ENCODE measurements at places on chromosomes 13 and 19.

GRCh38 chr13:24207841-24208667 is 47.5 kb downstream of the SPATA13 start:
- DNase-seq, result no peak

DNA sequence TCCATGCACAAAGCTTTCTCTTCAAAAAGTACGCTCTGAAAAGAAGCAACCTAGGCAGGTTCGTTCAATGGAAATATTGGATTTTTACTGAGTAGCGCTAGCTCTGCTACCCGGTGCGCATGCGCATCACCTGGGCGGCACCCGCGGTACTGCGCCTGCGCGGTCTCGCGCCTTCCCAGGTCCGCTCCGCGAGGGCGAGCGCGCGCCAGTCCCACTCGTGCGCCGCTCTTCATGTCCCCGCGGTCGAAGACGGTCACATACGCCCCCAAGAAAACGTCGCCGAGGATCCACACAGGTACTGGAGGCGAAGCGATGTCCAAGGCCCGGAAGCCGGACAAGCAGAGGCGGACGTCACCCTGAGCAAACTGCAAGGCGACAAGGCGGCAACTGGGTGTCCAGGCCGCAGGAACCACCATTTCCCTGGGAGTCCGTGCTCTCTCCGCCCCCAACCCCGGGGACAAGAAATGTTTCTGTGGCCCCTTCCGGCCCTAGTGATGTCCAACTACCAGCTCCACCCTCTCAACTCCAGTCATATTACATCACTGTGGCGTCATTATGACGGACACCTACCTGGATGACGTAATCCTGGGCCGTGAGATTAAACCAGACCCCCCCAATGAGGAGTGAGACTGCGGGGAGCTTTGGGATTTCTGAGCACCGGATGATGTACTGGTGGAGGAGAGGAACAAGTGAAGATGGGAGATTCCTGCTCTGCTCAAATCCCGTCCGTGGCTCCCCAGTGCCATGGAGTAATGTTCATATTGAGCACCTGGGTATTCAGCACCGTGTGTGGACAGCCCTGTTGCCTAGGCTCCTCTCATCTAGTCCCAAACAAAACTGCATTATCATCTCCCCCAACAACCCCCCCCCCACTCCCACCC is 4.8 kb upstream of the KCNC3 start:
- no peak for DNase-seq

DNA sequence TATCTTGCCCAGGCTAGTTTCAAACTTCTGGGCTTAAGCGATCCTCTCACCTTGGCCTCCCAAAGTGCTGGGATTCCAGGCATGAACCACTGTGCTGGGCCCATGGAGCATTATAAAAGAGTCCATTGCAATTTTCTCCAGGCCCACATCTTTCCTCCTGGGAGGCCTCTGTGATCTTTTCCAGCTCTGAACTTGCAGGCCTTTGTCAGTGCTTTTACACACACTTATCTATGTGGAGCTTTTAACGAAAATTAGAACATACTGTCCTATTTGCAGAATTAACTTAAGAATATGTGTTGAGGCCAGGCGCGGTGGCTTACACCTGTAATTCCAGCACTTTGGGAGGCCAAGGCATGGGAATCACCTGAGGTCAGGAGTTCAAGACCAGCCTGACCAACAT is 23.9 kb downstream of the TDRD12 start:
- no peak for DNase-seq

GRCh38 chr13:69704311-69704710 is 403.3 kb upstream of the ATXN8OS start:
- no peak for DNase-seq

GRCh38 chr19:35696835-35697234 is 7.5 kb upstream of the ZBTB32 start:
- DNase-seq, result no peak

DNA sequence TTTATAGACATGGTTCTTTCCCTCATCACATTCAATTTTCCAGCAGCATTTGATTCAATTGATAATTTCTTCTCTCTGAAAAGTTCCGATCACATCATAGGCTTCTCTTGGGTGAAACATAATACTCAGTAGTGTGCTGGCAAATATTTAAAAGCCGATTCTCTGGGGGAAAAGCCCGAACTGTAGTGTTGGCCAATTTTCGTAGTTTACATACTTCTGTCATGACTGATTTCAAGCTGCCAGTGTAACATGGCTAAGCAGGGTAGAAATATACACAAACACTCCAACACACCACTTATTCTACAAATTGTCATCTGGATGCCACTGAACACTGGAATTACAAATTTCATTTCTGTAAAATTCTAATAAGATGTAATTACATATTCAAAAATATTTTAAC is 56.1 kb upstream of the FREM2 start:
- DNase-seq, result no peak

DNA sequence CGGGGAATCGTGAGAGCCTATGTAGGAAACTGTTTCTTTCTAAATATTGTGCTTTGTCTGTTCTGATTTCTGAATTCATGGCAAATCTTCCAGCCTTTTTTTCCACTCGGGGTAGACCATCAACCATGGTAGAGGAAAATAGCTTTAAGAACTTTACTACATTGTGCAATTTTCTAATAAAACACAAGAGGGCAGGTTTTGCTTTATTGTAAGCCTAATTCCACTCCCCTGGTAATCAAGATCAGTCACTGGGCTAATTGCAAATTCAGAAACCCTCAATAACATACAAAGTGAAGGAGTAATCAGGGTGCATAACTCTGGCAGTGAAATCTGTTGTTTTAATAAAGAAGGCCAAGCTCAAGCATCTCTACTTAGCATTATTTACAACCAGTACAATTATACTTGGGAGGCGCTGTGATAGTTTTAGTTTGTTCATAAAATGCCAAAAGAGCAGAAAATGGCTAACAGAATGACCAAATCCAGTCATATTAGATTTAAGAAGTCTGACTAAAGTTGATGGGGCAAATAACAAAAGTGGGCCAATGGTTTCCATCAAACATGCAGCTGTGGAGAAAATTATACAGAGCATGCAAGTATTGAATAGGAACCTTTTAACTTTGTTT is 43.8 kb downstream of the DCT start:
- DNase-seq, result peak; percentile 57

DNA sequence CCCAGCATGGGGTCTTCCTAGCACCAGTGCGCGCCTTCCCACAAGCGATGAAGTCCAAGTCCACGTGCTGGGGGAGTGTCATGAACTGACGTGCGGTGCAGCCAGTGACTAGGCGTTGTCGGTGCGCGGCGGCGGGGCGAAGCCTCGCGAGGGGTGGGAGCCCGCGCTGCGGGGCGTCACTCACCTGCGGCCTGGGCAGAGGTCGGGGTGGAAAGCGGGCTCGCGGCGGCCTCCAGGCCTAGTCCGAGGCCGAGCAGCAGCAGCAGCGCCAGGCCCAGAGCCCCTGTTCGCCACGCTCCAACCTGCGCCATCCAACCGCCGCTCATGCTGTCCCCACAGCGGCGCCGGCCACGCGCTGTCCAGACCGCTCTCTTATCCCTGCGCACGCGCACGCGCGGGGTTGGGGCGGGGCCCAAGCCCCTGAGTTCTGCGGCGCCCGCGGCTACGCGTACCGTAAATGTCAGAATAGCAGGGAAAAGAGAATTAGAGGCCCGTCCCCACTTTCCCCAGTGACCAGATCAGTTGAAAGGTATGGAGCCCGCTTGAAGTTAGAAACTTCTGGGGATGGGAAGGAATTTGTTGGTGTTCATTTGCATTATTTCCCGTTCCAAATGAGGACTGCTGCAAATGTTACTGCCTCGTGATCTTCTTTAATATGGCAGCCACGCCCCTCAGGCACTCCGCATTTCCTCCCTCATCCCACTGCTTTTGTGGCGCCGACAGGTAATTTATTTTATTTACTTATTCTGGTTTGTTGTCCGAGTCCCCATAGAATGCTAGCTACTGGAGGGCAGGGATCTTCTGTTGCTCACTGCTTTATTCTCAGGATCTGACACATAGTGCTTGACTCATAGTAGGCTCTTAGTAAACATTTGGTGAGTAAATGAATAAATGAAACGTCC is at the start of gene CD320:
Gene CD320, minus strand, starts transcription at position 394 of the 902 bp plus-strand sequence. Its CDS starts 68 bp downstream, at position 326.
- peak; percentile 80 for DNase-seq

- no peak for DNase-seq
Observed at GRCh38 chr19:15448778-15449619, 757 bp downstream of the WIZ start.

GRCh38 chr13:91609353-91609752 is 210.9 kb downstream of the GPC5 start:
- DNase-seq, result no peak

GRCh38 chr19:41319500-41320184 is 9.7 kb downstream of the CCDC97 start:
- DNase-seq, result no peak

GRCh38 chr13:53126841-53127245 is 98.2 kb downstream of the OLFM4 start:
- no peak for DNase-seq

DNA sequence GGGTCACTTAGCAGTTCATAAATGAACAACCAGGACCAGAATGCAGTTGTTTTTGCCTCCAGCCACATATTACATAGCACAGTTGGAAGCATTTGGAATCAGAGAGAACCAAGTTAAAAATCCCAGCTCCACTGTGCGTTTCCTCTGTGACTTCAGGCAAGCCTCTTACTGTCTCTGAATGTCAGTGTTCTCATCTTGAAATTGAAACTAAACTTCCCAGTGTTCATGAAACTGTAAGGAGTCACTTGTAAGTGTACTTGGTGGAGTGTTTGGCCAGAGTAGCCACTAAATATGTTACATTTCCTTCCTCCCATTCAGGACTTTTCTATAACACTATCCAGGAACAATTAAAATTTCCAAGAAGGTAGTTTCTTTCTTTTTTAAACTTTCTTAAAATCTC is 276.8 kb downstream of the KCNRG start:
- no peak for DNase-seq

DNA sequence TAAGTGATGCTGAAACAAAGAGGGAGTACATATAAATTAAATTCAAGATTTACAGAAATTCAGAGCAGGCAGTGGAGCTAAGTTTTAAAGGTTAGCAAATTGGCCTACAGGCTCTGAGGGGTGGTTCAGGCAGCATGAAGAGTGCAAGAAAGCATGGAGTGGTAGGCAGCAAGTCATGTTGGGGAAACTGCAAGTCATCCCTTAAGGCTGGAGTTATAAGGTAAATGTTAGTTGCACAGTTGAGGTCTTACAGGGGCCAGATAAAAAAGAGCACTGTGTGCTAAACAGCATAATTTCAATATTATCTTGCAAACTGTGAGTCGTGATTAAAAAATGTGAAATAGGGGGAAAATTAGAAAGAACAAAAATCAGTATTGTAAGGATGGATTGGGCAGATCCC is 106.2 kb downstream of the VWA8 start:
- DNase-seq, result no peak

DNA sequence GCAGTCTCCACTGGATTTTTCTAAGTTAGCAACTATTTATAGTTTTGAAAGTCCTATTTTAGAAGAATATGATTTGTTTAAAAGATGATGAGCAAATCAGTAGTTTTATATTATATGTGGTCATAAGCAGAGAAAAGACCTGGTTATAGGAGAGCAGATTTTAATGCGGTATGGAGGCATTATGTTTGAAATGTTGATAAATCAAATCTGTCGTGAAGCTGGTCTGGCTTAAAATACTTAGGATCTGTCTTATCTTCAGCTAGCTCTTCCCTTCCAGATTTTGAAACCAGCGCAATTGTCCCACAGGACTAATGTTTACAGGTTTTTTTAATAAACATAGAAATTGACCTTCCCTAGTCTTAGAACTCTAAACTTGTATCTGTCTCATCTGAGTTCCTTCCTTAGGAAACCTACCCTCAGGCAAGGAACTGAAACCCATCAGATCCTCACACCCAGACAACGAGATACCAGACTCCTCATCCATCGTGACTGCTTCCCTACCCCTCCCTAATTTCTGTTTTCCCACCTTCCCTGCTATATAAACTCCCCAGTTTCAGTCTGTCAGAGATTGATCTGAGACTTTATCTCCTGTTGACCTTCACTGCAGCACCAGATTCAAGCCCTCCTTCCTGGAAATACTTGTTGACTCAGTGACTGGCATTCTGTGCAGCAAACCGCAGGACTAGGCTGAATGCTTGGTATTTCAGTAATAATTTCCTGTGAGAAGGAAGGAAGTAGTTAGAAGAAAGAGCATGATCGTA is 37.8 kb upstream of the CXCL17 start:
- DNase-seq, result peak; percentile 19

DNA sequence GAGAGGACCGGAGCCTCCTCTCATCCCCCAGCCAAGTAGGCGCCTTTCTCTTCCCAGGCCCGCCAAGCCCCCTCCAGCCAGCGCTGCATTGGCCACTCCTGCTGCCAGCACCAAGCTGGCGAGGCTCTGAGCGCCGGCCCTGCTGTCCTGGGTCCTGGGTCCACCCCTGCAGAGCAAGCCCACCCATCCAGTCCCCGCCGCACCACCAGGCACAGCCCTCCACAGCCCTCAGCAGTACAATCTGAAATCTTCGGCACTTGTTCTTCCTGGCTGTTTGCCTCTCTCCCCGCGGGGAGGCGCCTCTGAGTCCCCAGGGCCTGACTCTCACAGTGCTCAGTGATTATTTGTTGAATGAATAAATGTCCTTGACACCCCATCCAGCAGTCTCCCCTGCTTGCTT is 236.4 kb upstream of the SGCG start:
- no peak for DNase-seq

- DNase-seq, result no peak
Observed at GRCh38 chr19:23460656-23461055, 65.4 kb upstream of the ZNF91 start.

DNA sequence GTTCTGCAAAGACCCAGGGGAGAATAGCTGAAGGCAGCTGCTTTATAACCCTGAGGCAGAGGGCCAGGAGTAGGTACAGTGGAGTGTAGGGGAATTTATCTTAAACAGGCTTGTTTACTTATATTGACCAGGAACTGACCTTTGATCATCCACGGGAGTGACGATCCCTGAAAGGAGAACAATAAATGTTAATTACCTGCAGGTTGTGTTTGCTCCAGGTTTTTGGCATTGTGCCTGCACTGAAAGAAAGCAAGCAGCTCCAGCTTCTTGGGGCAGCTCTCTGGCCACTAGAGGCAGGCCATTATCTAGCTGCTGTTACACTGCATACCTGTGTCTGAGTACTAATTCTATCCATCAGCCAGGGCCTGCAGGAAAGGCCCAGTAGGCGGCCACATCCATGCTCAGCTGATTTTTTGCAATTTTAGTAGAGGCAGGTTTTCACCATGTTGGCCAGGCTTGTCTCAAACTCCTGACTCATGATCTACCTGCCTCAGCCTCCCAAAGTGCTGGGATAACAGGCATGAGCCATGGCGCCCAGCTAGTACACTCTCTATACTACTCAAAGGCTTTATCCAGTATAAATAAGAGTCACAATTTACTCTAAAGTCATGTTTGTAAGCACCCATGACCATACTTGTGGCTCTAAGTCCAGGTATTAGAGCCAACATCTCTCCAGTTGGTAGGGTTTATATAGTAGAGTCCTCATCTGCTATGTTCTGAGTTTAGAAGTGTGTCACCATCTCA is 8.5 kb upstream of the ZNF91 start:
- DNase-seq, result no peak

- DNase-seq, result no peak
Observed at GRCh38 chr13:88908961-88909441, 1237.8 kb downstream of the SLITRK5 start.
